ENCODE measurements at places on chromosomes 3 and 15.

DNA sequence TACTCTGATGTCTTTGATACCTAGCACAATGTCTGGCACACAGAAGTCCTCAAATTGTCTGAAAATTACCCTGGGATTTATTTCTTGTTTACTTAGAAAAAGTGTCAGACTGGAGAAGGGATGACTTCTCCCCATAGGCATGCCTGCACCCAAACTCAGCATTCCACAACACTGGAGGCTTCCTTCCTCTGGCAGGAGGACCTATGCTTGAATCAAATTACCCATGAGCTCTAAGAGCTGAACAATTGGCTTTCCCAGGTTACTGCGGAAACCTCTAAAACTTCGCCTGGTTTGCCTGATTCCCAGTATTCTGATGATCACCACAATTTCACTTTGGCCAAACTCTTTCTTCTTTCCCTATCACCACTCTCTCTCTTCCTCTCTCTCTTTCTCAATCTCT is 217.4 kb downstream of the DIPK2A start:
- no peak for DNase-seq

- DNase-seq = no peak
Observed at GRCh38 chr3:149648525-149648924, 9.3 kb downstream of the WWTR1 start.

- no peak for DNase-seq
Observed at GRCh38 chr3:183490211-183490601, 61.8 kb upstream of the MCF2L2 start.

- no peak for DNase-seq
Observed at GRCh38 chr3:48960841-48961413, 29.1 kb upstream of the P4HTM start.

DNA sequence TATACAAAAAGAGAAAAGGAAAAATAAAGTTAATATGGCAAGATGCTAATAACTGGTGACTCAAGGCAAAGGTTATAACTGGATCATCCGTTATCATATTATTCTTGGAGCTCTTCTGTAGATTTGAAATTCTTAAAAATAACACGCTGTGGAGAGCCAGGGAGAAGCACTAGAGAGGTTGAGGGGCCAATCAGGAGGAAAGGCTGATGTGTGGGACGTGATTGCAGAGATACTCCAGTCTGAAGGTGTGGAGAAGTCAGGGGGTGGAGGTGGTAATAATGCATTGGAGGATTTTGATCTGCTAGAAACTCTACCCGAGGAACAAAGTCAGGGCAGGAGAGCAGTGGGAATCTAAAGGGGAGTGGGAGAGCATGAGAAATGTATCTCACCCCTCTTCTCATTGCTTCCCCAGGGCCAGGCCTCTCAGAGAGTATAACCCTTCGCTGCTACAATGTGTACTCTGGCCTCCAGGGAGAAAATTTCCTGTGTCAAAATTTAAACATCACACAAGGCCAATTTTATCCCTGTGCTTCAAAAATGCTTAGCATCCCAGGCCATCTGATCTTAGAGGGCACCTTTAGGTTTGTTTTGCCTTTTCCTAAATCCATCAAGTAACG is 211.5 kb upstream of the SEMA6D start:
- no peak for DNase-seq

- no peak for DNase-seq
Observed at GRCh38 chr15:66894363-66894762, 171.0 kb upstream of the SMAD3 start.

- DNase-seq = no peak
Observed at GRCh38 chr3:49417516-49418120, 4.7 kb downstream of the AMT start.

GRCh38 chr3:113963879-113964278 is 16.1 kb downstream of the ZDHHC23 start:
- no peak for DNase-seq

DNA sequence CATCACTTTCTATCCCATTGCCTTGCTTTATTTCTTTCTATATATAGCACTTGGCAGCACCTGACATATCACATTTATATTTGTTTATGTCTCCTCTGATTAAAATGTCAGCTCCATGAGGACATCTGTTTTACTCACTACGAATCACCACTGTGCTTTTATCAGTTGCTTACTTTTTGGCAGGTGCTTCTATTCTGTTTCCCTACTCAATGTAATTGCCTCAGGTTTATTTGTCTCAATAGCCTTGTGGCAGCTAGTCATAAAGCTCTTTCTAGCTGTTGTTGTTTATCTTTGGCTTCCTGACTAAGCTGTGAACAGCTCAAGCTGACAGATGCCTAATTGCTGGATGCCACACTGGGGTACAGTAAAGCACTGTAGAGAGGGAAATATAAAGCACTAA is 85.5 kb downstream of the VPS13C start:
- DNase-seq = no peak

GRCh38 chr15:95277266-95277665 is 1045.9 kb downstream of the MCTP2 start:
- DNase-seq = no peak

GRCh38 chr3:187098923-187099512 is 40.3 kb downstream of the RPL39L start:
- DNase-seq = peak; percentile 63

DNA sequence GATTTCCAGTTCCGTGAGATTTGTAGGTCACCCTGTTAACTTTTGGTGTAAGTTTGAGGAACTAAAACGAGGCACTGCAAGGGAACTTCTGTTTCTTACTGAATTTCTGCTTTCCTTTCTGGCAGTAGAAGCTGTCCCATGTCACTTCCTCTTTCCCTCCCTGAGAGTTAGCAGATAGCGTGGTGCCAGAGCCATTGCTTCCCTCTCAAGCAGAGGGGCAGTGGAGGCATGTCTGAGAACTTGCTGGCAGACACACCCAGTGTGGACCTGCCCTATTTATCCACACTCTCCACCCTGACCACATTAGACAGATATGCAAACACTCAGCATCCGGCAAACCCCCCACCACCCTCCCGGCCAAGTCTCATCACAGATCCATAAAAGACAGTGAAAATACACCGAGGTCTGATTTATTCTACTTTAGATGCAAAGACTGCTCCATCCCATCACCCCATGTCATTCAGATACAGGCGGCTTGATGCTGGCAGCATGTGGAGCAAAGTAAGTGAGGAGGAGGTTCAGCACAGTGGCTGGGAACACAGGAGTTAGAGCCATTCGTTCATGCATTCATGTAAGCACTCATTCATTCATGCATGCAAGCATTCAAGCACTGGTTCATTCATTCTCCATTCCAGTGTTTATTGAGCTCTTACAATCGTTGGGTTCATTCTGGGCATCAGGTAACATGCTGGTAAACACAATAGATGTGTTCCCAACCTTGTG is 324.7 kb downstream of the SHQ1 start:
- peak; percentile 95 for DNase-seq

- DNase-seq = no peak
Observed at GRCh38 chr3:37737134-37737533, 124.5 kb upstream of the CTDSPL start.

GRCh38 chr15:40815042-40815698 is 7.9 kb upstream of the DNAJC17 start:
- peak; percentile 33 for DNase-seq

DNA sequence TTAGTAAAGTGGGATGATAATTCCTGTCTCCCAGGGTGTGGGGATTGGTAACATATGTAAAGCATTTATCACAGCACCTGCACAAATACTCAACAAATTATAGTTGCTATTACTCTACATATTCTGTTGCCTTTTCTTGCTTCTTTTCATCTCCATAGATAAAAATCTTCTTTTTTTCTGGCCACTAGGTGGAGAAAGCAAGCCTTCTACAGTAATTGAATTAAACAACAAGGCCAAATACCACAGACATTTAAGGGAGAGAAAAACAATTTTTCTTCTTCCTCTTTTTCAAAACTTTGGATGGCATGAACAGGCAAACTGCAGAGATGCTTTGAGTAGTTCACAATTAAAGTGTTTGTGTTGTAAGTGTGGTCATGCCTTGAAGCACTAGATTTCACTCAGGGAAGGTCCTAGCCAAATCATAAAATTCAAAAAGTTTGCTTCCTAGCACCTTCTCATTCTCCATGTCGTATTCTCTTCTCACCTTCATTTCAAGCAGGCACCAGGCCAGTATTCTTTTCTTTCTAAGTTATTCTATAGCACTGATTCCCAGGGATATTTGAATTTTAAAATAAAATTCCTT is 493.4 kb upstream of the TGFBR2 start:
- peak; percentile 73 for DNase-seq

DNA sequence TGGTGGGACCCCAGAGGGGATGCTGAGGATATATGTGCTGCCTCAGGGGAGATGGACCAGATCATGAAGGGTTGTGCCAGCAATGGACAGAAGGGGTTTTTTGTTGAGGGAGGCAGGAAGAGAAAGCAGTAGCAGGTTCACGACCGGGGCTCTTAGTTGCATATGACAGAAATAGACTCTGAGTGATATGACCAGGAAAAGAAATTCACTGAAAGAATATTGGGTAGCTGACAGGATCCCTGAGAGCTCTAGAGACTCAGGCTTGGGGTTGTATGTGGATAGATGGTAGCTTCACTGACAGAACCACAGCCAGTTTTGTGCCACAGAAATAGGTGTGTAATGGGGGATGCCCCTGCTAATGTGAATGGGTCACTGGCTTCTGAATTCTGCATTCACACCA is 241.6 kb downstream of the ZNF621 start:
- DNase-seq = no peak

DNA sequence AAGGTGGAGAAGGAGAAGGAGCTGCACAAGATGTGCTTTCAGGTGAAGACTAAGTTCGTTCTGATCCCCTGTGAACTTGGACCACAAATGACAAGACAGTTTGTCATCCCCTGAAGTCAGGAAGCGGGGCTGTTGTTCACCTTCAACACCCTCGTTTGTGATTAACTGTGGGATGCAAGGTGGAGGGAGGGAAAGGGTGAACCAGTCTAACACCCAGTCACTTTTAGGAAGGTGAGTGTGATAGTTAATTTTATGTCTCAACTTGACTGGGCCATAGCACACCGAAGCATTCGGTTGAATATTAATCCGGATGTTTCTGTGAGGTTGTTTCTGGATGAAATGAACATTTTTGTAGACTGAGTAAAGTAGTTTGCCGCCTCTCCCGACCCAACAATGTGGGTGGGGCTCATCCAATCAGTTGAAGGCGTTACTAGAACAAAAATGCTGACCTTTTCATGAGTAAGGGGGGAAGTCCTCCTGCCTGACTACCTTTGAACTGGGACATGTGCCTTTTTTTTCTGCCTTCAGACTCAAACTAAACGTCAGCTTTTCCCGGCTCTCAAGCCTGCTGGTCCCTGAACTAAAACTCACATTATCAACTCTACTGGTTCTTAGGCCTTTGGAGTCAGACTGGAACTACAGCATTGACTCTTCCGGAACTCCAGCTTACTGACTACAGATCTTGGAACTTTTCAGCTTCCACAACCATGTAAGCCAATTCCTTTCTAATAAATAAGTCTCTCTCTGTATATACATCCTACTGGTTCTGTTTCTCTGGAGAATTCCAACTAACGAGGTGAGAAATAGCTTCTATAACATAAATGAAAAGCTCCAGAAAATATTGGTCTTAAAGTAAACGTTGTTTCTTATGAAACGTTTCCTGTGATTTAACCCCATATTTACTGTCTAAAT is 264.0 kb upstream of the SLITRK3 start:
- DNase-seq = no peak

- DNase-seq = no peak
Observed at GRCh38 chr3:81968658-81969057, 207.2 kb upstream of the GBE1 start.

DNA sequence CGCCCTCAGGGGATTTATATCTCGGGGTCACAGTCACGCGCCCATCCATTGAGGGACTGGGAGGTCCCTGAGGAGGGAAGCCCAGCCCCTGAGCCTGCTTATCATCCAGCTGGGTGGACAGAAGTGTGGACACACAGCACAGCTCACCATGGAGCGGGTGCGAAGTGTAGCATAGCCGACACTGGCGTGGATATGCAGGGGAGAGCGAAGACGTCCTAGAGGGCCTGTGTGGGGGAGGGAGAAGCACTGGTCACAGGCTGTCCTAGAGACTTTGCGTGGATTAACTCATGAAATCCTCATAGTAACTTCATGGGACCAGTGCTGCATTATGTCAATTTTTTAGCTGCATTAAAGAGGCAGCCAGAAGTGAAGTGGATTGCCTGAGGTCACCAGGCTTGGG is 26.1 kb upstream of the PLXND1 start:
- no peak for DNase-seq

GRCh38 chr3:45950686-45951600 is 7.7 kb downstream of the CXCR6 start:
- DNase-seq = no peak

DNA sequence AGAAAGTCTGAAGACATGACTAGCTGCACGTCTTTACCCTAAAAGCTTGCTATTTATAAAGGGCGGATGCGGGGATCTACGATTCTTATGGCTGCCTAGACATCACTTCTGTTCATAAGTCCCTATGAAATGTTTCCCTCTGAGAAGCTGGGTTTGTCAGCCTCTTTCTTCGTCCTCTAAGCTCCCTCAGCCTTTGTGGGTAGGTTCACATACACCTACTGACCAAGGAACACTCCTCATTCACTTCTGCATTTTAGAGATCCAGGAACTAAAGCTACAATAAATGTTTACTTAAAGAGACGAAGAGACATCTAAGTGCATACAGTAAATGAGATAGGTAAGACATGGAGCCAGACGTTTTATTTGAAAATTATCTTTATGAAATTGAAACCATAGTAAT is 16.7 kb upstream of the RAMAC start:
- no peak for DNase-seq

DNA sequence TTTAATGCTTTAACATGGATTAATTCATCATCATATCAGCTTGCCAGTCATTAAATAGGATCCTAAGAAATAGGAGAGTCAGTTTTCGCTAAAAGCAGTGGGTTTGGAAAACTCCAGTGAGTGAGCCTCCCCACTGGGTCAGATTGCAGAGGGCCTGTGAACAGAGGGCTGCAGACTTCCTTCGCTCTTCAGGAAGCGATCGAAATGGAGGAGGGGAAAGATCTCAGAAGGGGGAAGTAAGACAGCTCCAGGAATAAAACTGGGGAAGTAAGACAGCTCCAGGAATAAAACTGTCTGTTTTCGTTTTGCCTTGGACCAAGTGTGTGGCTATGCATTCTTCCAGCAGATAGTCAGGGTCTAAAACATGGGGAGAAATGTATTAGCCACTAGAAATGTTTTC is 124.8 kb upstream of the C15orf61 start:
- peak; percentile 56 for DNase-seq

- peak; percentile 19 for DNase-seq
Observed at GRCh38 chr3:19901337-19901736, 32.7 kb downstream of the EFHB start.

DNA sequence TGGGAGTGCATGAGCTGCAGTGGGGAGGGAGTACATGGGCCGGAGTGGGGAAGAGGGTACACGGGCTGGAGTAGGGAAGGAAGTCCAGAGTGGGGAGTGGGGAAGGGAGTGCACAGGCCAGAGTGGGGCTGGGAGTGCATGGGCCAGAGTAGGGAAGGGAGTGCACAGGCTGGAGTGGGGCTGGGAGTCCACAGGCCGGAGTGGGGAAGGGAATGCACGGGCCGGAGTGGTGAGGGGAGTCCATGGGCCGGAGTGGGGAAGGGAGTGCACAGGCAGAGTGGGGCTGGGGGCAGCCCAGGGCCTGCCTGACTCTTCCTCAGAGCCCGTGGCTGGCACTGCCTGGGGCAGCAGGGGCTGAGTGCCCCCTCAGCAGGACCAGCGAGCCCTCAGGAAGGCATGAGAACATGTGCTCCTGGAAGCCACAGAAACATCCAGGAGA is 40.7 kb downstream of the KLF15 start:
- DNase-seq = no peak

Measured in suppressor macrophage treated with lipopolysaccharide for 4 hours (primary cell).